Cardiac septum (tissue), 1 donor: ENCODE measurements at places on chromosomes 12 and 14. TPM values are rescaled to one million over a fixed set of nuclear protein-coding genes. Genes with fewer than 3 reads are reported as not detected.

Gene SINHCAF
- 10.3 TPM for total RNA-seq

Gene KRT72
- not detected for total RNA-seq

Gene IAPP
- total RNA-seq: not detected

Gene CLMN
- total RNA-seq: 6.0 TPM

Gene PIWIL1
- not detected for total RNA-seq

Gene MED6
- 21.7 TPM for total RNA-seq

Gene CIDEB
- 2.4 TPM for total RNA-seq

Gene DEGS2
- not detected for total RNA-seq

Gene LMNTD1
- 0.51 TPM for total RNA-seq

Gene RD3L
- total RNA-seq: 13.1 TPM
